ENCODE measurements at places on chromosomes 3 and 15.

DNA sequence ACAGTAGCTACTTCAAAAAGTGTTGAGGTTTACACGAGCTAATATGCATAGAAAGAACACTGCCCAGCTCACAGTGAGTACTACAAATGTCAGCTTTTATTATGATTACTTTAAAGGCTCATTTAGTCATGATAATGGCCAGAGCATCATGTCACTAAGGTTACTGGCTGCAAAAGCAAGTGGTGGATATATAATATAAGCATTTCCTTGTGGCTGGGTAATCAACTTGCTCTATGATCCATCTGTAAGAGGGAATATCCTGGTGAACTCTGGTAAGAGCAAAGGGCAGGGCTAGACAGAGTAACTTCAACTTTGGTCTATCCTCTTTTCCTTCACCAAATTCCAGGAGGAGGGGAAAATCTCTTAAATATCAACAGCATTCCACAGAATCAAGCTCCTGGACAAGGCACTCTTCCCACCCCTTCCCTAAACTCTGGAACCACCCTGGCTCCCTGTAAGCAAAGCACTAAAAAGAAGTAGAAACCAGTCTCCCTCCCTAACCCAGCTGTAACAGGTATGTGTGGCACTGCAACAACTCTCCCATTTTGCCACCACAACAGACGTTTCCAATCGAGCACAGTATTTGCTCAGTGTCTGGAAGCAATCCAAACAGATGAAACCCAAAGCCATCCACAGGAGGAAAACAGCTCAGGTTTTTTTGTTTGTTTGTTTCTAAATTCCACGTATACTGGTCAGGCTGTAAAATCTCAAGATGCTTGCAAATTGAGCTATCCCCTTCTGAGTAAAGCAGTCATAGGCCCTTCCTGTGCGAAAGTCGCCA lies 13.4 kb downstream of the B4GALT4 start:
- DNase-seq: no peak

DNA sequence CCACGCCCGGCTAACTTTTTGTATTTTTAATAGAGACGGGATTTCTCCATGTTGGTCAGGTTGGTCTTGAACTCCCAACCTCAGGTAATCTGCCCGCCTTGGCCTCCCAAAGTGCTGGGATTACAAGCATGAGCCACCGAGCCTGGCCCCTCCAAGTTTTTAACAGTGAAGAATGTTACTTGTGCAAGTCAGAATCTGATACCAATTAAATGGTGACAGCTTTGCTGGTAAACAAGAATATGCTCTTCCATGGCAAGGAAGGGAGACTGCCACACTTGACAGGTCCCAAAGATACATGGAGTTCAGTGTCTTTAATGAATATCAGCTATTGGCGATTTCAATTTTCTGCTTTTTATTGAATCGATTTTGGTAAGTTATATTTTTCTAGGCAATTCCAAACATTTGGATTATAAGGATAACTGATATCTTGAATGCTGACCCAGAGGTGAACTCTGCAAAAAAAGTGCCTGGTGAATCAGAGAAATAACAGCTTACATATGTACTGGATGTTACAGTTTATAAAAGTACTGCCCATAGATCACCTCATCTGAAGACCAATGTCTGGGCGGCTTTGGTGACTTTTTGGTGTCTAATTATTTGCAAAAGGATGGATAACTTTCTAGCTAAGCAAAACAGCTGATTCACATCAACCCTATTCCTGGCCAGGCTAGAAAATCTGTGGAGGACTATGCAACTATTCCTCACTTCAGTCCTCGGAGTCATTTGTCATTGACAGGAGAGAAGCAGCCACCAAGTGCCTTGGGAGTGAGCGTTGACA lies 1.2 kb downstream of the PARP16 start:
- DNase-seq: no peak

DNA sequence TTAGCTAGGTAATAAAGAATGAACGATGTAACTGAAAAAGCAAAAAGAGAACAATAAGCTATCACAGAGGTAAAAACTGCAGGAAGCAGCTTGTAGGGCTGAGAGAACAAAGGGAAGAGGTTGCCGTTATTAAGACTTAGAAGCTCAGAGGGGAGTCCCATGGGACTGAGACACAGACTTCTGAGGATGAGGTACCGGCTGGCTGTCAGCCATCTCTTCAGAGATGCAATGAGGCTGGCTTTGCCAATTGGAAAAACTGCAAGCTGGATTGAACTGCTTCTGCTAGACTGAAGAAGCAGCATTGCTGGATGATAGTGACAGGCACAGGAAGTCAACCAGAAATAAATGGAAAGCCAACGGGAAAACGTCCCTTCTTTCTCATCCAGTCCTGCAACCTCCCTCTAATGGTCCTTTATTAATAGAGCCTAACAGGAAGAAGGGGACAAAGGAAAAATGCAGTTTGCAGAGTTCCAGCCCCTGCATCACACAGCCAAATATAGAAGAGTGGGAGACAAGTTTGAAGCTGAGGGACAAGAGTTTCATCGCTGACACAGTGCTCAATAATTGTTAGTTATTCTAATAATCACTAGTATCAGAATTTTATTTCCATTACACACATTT lies 21.1 kb upstream of the KLHL6 start:
- no peak for DNase-seq

DNA sequence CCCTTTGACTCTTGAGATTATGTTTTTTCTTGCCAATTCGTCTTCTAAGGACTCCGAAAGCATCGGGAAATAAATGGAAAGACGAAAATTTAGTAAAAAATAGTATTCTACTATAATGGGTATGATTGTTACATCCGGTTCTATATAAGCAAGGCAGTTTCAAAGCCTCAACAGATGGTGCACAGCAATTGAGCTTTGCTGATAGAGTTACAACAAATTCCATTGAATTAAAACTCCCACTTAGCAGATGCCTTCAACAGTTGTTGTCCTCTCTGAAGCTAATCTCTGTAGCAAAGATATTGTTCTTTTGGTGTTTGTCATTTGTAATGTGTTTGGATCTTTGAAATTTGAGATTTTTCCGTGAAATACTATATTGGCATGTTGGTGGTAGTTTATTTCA lies 16.1 kb upstream of the GHSR start:
- DNase-seq: no peak

DNA sequence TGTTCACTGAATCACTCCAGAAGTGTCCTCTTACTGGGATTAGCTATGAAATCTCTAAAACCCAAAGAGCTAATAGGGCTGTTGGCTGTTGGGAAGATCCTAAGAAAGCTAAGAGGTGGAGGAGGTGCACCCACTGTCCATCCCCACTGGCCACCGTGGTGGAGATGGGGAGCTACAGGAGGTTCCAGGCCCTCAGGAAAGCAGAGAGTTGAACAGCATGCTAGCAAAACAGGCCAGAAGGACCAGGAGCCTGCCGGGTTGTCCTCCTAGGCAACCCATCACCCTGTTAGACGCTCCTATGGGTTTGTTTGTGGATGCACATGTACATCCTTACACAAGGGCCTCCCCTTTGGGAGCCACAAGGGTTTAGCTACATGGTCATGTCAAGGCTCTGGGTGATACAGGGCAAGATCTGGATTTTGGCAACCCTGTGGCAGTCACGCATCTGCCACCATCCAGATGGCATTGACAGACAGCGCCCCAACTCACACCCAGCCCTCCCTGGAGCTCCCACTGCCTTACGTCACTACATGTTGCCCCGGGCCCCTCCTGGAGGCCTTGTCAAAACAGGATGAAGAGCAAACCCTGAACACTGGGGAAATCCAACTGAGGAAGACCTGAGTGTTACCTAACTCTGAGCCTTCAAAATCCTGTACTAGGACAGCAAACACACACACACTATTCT lies 208.1 kb downstream of the SLCO3A1 start:
- DNase-seq: no peak
